ENCODE measurements at places on chromosomes 3 and 15.
A peak's percentile ranks its signal among the peaks of the same experiment; 100 is the strongest.

DNA sequence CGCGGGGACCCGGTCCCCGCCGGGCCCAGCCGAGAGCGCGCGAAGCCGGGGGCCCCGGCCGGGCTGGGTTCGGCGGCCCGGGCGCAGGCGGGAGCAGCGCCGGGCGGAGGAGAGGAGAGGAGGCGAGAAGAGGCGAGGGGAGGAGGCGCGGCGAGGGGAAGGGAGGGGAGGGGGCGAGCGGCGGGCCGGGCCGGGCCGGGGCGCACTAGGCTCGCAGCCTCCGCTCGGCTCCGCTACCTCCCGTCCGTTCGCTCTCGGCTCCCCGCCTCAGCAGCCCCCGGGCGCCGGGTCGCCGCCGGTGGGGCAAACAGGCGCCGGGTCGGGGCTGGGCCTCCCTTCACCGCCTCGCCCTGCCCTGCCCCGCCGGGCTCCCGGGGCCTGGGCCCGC is 351 bp downstream of the INSYN1 start:
- no peak for DNase-seq

DNA sequence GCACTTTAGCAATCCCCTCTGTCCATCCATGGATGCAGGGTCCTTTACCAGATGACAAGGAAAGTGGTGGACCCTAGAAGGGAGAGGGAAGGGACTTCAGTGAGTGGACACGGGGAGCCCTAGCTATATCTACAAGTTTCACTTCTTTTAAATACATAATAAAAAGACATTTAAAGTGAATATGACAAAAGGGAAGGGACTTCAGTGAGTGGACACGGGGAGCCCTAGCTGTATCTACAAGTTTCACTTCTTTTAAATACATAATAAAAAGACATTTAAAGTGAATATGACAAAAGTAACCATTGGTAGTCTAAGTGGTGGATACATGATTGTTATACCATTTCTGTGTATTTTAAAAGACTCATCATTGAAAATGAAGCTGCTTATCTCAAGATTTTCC is 81.9 kb upstream of the HES1 start:
- no peak for DNase-seq

DNA sequence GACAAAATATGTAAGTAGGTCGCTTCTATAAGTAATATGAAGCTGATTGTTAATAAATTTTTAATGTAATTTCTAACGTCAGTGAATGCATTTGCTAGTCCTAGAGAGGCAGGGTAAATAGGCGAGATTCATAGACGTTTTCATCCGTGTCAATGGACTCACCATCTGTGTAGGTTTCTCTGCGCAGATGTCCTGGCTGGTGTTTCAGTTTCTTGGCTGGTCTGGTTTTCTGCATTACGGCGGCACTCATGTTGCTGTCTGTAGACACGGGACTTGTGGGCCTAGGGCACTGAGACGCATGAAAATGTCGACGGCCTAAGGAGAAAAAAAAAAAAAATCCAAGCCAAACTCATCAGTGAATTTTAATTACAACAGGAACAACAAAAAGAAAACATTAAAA is 1153.3 kb downstream of the ROBO1 start:
- DNase-seq, result no peak

GRCh38 chr15:90936823-90937222 is 1.7 kb downstream of the UNC45A start:
- DNase-seq, result no peak

DNA sequence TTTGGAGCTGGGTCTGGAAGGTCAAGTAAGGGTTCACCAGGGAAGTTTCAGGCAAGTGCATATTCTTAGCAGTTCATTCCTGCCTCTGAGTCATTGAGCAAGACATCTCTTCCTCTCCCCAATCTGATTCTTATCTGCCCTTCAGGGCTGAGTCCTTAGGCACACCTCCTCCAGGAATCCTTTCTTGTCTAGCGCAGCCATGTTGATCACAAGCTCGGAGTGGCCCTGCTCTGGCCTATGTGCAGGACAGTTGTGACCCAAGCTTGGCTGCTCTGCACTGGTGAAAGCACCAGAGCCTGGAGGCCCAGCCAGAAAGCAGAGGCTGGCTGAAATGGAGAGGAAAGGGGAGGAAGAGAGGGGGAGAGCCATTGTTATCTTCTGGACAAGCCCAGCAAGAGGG is 30.9 kb upstream of the MRPS22 start:
- peak; percentile 77 for DNase-seq

- DNase-seq, result no peak
Measured at GRCh38 chr3:36520241-36521006, 140.1 kb downstream of the STAC start.

DNA sequence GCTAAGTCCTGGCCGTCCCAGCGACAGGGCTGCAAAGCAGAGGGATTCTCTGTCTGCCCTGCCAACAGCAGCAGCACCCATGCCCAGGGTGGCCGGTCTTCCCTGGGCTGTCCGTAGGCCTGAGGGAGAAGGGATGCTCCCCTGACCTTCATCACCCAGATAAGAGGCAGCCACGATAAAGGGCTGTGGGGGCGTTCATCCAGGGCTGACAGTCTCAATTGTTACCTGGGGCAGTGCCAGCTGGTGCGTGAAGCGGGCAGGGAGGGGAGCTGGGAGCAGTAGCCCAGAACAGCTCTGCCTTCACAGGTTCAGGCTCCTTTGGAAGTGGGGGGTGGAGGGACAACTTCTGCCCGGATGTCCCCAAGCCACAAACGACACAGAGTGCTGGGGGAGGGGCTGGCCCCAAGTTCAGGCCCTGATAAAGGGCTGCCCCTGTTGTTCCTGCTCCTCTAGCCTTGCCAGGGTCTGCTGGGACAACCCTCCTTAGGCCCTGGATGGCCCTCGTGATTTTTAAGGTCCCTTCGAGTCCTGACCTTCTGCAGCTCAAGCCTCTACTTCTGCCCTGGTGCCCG is 94.7 kb downstream of the RAB11A start:
- no peak for DNase-seq

DNA sequence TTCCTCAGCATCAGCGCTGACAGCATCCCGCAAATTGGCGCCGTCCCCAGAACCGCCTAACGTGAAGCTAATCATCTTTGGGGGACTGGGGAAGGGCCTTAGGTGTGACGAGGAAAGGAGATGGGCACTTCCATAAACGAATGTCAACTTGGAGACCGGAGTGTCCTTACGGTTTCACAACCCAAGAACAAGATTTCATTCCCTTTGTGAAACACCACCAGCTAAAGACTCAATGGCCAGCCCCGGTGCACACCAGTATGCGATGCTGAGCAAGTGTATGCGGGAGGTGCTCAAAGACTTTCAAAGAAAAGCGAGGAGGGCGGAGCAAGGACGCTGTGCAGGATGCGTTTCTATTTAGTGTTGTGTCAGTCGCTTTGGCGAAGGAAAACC is 759 bp upstream of the TTBK2 start:
- peak; percentile 48 for DNase-seq

DNA sequence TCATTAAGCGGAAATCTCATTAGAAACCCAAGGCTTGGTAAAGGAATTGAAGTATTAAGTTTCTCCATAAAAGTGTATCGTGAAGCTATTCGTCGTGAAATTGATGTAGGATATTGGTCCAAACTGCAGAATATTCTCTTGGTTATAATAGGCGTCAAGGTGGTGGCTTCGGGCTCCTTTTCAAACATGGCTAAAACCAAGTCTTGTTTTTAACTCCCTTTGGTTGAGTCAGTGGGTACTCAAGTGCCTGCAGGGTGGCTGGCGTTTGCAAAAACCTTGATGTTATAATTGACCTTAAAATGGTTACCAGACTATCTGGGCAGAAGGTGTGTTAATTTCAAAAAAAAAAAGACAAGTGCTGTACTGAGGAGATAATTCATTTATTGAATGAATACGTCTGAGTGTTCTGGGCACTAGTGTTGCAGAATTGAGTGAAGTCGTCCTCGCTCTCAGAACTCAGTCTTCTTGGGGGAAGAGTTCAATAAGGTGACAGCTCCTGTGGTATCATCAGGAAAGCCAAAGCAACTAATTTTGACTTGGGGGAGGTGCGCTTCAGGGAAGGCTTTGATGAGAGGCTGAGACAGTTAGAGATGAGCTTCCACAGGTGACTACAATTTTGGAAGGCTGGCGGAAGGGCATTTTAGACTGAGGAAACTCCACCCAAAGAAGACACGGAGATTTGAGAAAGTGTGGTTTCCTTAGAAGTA is 1.5 kb downstream of the UBE2Q2 start:
- no peak for DNase-seq

DNA sequence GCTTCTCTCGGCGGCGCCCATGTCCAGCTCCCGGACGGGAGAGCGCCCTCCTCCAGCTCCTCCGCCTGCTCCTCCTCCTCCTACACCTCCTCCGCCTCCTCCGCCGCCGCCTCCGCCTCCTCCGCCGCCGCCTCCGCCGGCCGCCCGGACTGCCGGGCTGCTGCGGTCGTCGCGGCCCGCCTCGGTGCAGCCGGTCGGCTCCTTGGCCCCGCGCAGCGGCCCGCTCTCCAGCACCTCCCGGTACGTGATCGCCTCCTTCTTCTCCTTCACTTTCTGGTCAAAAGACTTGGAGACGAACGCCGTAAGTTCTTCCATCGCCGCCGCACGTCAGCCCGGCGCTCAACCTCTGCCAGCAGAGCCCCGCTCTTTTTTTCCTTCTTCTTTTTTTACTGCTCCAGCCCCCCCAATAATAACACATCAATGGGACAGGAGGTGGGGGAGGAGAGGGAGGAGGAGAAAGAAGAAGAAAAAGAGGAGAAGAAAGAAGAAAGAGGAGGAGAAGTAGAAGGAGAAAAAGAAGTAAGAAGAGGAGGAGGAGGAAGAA is 438 bp downstream of the SHOX2 start:
- peak; percentile 75 for DNase-seq

- no peak for DNase-seq
Measured at GRCh38 chr15:58451826-58452225, 20.0 kb downstream of the LIPC start.

DNA sequence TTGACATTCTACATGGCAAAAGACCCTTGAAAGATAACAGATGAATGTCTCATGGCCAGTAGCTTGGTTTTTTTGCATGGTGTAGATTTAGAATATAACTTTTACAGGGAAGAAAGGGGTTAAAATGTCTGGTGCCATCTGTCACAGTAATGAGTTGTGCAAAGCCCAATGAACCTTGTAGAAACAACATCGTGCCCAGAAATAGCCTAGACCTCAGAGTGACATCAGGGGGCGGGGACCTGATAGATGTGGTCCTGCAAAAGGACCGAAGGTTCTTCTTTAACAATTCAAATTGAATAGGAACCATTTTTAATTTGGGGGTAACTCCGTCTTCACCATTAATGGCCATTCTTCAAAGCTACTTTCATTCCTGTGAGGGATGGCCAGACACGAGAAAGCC is 254.1 kb upstream of the CTDSPL start:
- DNase-seq, result no peak

- DNase-seq, result peak; percentile 61
Measured at GRCh38 chr3:155031186-155031585, 48.9 kb upstream of the MME start.

- no peak for DNase-seq
Measured at GRCh38 chr3:60147249-60147950, 1097.6 kb upstream of the CFAP20DC start.

DNA sequence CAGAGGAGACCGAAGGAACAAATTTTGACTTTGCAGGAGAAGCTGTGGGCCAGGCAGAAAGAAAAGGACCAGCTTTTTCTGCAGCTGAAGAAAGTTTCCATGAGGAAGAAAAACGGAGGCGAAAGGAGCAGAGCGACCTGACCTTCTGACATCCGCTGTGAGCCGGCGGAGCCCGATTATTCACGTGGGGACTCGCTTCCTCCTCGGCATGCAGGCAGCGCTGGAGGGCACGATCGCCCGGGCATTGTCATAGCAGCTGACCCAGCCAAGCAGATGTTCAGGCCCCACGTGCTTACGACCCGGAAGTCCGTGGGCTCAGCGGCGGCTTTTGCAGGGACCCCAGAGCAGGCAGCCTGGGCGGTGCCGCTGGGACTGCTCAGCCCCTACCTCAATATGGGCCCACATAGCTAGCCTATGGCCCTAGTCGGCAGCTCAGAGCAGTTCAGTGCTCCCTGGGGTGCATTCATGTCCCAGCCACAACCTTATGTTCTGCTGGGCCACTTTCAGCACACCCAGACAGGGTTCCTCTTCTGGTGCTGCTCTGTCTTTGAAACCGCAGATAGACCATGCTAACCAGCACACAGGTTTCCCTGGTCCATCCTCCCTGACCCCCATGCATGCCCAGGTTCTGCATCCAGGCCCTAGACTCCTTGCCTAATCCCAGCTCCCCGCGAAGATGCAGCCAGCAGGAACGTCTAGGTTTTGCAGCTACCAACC is 10.5 kb upstream of the EIF4A2 start:
- peak; percentile 72 for DNase-seq

- DNase-seq, result no peak
Measured at GRCh38 chr15:81469154-81469553, 95.1 kb upstream of the TMC3 start.

- DNase-seq, result no peak
Measured at GRCh38 chr3:57065588-57065987, 5.1 kb downstream of the SPATA12 start.

DNA sequence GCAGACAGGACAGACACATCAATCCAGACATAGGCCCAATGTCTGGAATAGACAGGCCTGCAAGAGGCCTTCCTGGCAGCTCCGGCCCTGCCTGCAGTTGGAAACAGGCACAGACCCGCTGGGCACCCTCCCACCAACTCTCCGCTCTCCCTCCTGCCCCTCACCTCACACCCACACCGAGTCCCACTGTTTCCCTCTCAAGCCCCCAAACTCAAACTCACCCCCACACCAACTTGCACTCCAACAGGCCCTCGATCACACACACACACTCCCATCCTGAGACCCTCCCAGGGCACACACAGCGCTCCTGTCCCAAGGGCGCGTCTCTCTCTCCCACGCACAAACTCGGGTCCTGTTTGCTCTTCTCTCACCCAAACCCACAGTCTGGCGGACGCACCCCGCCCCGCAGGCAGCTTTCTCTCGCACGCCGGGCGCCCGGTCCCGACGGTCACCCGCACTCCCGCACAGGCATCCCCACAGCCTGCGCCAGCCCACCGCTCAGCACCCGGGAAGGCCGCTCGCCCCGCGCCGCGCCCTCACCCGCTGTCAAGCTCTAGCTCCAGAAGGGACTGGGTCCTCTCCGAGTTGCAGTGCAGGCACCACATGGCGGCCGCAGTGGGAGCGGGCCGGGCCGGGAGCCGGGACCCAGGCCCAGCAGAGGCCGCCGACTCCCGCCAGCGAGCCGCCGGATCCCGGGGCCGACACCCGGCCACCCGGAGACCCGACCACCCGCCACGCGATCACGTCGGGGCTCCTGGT is 106.2 kb downstream of the IQSEC1 start:
- peak; percentile 21 for DNase-seq

DNA sequence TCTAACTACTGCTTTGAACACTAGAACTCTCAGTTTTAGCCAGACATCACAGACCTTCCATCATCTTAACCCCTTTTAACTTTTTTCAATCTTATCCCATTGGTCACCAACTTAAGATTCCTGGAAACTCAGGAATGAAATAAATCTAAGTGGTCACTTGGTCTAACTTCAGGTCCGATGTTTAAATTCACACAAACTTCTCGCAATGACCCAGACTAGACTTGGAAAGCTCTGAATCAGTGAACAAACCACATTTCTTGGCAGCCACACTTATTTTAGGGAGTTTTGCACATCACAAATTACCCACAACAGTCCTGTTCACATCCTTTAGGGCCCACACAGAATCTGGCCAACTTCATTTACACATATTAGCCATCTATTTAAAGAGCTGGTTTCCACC is 118.9 kb downstream of the MAGI1 start:
- no peak for DNase-seq

GRCh38 chr3:114155370-114155821 is 23.5 kb downstream of the DRD3 start:
- peak; percentile 26 for DNase-seq

GRCh38 chr15:45443645-45444044 is 65.3 kb upstream of the GATM start:
- DNase-seq, result no peak

All from EL (cell line).